ENCODE measurements at places on chromosomes 5 and 9.

DNA sequence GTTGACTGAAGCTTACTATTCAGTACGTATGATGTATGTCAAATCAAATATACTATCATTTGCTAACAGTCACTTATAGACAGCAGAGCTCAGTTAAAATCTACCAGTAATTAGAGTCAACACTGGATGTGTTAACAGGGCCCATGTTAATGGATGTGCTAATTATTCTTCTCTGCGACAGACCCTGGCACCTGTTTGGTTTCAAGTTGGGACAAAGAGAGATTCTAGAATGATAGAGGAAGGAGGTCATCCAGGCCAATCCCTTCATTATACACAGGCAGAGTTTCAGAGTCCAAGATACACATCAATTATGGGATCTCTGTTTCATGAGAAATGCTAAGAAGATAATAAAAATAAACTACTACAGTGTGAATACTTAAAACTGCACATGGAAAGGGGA lies 615.0 kb downstream of the ZNF608 start:
- no peak for DNase-seq

GRCh38 chr5:115458003-115458409 lies 86.6 kb downstream of the FEM1C start:
- no peak for DNase-seq

- no peak for DNase-seq
Observed at GRCh38 chr5:37936091-37936490, 96.2 kb upstream of the GDNF start.

DNA sequence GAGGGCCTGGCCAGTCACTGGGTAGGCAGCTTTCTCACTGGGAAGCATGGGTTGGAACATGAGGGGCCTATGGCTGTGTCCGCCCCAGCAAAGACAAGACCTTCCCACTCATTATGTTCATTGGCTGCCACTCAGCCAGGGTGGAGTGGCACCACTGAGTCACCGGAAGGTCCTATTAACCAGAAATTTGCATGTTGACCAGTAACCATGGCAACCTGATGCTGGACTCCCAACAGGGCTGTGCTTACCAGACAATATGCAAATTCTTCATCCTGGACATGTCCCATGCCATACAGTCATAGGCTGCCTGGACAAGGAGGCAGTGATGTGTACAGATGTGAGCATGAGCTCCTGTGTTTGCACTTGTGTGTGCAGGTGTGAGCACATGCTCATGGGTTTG lies 66.7 kb downstream of the PSD2 start:
- no peak for DNase-seq

- DNase-seq, result peak; percentile 7
Observed at GRCh38 chr5:13957032-13957645, 12.7 kb upstream of the DNAH5 start.

DNA sequence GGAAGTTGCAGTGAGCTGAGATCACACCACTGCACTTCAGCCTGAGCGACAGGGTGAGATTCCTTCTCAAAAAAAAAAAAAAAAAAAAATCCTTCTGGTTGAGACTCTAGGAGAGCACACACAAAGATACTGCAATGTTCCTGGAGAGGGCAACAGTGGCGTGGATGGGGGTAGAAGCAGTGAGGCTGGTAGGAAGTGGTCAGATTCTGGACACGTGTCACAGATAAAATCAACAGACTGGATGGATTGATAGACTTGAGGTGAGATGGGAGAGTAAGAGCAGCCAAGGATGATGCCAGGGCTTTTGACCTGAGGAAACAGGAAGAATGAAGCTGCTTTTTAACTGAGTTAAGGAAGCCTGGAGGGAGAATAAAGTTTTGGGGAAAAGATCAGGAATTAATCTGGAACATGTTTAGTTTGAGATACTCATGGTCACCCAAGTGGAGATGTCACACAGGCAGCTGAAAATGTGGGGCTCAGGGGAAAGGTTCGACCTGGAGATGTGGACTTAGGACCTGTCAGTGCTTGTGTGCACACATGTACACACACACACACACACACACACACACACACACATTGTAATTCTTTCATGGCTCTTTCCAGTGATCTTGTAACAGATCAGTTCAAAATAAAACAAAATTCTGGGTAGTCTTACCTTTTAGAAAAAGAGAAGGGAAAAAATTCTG lies 88.1 kb downstream of the FANCC start:
- no peak for DNase-seq

GRCh38 chr5:113654828-113655227 lies 141.3 kb downstream of the YTHDC2 start:
- DNase-seq, result no peak

DNA sequence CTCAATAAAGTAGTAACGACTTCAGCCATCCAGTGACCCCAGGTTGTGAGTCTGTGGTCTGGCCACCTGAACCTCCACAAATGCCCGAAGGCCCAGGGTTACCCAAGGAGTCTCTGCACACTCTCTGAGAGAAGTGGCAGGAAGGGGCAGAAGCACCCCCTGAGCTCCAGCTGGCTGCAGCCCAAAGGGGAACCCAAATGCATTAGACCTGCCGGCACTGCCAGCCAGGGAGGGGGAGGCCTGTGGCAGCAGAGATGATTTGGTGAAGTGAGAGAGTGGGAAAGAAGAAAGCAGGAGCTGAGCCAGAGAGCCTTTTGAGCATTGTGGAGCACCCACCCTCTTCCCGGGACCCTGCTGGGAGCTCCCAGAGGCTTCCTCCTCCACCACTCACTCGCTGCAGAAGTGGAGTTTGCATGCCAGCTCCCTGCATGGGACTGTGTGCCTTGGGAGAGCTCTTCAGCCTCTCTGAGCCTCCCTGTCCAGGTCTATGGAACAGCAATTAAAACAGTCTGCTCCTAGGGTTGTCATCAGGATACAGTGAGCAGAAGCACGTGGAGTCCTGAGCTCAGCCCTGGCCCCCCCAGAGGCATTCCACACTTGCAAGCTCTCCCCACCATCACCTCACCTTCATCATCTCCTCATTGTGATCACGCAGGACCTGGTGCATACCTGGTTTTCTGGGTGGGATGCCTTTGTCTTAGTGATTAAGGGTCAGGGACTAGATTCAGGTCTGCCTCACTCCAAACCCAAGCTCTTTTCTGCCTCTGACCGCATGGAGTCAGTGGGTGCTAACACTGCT lies 13.8 kb upstream of the ANGPTL2 start:
- no peak for DNase-seq

DNA sequence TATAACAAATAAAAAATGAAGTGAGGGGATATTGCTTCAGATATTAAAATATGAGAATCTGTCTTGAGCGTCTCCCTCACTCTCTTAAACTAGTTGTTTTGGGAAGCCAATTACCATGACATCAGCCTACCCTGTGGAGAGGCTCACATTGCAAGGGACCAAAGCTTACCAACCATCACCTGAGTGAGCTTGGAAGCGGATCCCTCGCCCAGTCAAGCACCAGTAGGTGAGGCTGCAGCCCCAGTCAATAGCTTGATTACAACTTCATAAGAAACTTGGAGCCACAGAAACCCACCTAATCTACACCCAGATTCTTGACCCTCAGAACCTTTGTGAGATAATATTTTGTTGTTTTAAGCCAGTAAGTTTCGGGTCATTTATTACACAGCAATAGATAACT lies 206.2 kb downstream of the CEMIP2 start:
- DNase-seq, result no peak

GRCh38 chr5:60379907-60380306 lies 320.1 kb downstream of the DEPDC1B start:
- no peak for DNase-seq

GRCh38 chr5:143124593-143124992 lies 278.9 kb downstream of the NR3C1 start:
- DNase-seq, result no peak

DNA sequence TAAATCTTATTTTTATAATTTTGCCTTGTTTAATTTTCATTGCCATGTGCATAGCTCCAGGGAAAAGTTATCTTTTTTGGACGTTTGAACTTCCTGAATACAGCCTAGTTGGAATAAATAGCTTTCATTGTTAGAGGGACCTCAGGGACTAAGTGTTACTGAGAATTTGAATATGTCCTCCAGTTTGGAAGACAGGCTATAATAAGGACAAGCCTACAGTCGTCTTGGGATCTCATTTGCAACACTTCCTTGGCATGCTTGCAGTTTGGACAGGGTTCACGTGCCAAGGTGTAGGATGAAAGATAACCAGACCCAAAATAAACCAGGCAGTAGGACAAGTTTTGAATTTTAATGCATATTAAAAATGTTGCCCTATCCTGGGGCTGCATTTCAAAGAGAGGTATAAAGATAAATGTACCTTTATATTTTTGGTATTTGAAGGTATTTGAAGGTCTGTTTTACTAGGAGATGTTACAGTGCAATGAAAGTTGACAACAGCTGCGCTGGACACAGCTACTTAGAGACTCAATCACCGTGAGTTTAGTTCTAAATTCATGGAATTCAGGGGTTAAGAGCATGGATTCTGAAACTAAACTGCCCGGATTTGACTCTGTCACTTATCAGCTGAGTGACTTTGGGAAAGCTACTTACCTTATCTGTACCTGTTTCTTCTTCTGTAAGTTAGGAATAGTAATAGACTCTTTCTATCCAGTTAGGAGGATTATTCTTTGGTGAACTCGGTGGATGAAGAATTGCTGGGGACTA lies 134.1 kb downstream of the ACTBL2 start:
- DNase-seq, result no peak

GRCh38 chr5:140664030-140664358 lies 710 bp upstream of the WDR55 start:
- DNase-seq, result no peak

- no peak for DNase-seq
Observed at GRCh38 chr5:145934276-145934675, 2.1 kb upstream of the SH3RF2 start.

GRCh38 chr5:124630767-124631704 lies 115.4 kb downstream of the ZNF608 start:
- no peak for DNase-seq

GRCh38 chr5:39116344-39117170 lies 42.4 kb upstream of the RICTOR start:
- DNase-seq, result no peak

GRCh38 chr9:126490871-126491567 lies 122.7 kb upstream of the LMX1B start:
- peak; percentile 58 for DNase-seq

GRCh38 chr5:6775571-6775970 lies 62.3 kb downstream of the TENT4A start:
- DNase-seq, result no peak

DNA sequence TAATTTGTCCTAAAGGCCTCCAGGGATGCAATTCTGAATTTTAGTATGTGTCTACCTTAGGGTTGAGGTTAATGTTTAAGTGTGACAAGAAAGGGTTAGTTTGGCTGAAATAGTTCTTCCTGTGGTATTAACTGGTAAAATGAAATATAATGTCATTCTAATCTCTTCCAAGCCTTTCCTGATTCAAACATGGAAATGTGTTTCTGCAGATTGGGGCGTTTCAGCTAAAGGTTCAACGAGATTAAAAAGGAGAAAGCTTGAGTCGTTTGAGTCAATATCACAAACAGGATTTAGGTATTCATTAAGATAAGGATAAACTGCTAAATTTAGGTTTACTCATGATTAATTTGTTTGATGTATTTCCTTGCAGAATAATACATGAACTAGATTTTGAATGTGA lies 34.4 kb upstream of the ALDOB start:
- no peak for DNase-seq

DNA sequence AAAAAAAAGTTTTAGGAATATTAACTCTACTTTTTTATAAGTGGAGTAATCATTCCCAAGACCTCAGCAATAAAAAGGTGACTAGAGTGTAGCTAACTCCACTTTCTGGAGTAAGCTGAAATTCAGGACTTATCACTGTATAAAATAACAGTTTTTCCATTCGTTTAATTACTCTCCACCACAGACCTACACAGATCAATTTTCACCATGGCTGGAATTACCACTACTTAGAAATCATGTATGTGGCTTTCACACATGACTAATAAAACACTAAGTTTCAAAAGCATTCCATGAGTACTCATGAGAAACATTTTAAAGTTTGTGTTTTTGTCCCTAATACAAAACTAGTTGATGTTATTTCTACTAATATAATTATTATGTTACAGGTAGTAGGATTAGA lies 9.9 kb downstream of the PLPP1 start:
- DNase-seq, result no peak

GRCh38 chr5:57529864-57530263 lies 47.3 kb upstream of the ACTBL2 start:
- DNase-seq, result no peak

DNA sequence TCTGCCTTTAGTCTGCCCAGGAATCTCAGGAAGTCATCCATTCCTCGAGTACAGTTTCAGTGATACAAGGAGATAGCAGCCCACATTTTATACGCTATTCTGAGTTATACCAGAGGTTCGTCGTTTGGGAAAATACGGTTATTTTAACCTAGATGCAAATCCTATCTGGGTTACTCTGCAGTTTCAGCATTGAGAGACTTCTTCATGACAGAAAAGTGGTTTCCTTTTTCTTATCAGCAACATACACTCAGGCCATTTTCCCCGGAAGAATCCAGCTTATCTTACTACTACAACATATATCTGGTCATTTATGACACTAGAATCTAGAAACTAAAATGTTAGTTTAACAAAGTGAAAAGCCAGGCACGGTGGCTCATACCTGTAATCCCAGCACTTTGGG lies 83.4 kb upstream of the IQGAP2 start:
- DNase-seq, result no peak

- DNase-seq, result no peak
Observed at GRCh38 chr5:95087816-95088317, 197.0 kb downstream of the MCTP1 start.

- no peak for DNase-seq
Observed at GRCh38 chr9:94140791-94141790, 56.8 kb downstream of the PTPDC1 start.

DNA sequence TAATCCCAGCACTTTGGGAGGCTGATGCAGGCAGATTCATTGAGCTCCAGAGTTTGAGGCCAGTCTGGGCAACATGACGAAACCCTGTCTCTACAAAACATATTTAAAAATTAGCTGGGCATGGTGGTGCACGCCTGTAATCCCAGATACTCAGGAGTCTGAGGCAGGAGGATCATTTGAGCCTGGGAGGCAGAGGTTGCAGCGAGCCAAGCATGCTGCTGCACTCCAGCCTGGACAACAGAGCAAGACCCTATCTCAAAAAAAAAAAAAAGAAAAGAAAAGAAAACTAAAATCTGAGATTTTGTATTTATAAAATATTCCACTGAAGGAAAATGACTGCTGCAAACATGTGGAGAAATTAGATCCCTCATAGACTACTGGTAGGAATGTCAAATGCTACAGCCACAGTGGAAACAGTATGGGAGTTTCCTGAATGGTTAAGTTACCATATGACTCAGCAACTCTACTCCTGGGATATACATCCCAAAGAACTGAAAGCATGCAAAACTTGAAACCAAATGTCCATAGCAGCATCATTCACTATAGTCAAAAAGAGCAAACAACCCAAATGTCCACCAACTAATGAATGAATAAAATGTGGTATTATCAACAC lies 106.1 kb downstream of the UBAP2 start:
- DNase-seq, result no peak

- DNase-seq, result no peak
Observed at GRCh38 chr5:171692107-171692506, 93.5 kb upstream of the SMIM23 start.

GRCh38 chr5:1778138-1779020 lies 21.3 kb downstream of the MRPL36 start:
- no peak for DNase-seq

GRCh38 chr9:128551657-128552152 lies 682 bp upstream of the SPTAN1 start:
- DNase-seq, result peak; percentile 93

- no peak for DNase-seq
Observed at GRCh38 chr9:90459321-90459720, 183.3 kb downstream of the DIRAS2 start.

All from HuH-7.5 (cell line).